ENCODE measurements at places on chromosomes 5 and 9. TPM values are rescaled to one million over a fixed set of nuclear protein-coding genes. Genes with fewer than 3 reads are reported as not detected.
A peak's percentile ranks its signal among the peaks of the same experiment; 100 is the strongest.

Gene CCL27
- total RNA-seq: not detected

Gene FLT4
- total RNA-seq: 8.6 TPM

Gene PDCD1LG2
- 0.14 TPM for total RNA-seq

Gene SLC46A2
- not detected for total RNA-seq

- DNase-seq: no peak
- no peak overlapping the region for H3K27ac ChIP-seq
- H3K27me3 ChIP-seq: no peaks in the 10 kb centered on the region
Observed at GRCh38 chr9:124284940-124285441, 27.2 kb downstream of the NEK6 start.

DNA sequence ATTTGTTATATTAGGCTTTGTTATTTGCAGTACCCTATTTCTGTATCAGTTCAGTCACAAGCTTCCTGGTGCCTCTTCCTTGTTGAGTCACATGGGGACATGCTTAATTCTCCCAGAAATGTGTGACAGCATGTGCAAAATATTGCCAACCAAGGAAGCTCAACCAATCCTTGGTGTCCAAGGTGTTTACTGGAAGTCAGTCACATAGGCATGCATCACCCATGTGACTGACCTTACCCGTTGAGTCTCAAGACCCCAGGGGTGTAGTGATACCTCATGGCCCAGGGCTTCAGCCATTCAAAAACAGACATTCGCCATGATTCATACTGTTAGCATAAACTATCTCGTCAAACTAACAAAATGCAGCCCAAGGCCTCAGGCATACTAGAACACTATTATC, 9.3 kb upstream of the ANKDD1B start:
- H3K27me3 ChIP-seq: no peaks in the 10 kb centered on the region
- no peaks in the 10 kb centered on the region for H3K36me3 ChIP-seq
- H3K27ac ChIP-seq: no peak overlapping the region

GRCh38 chr5:109611061-109611460, 78.7 kb upstream of the MAN2A1 start:
- no peaks in the 10 kb centered on the region for H3K36me3 ChIP-seq
- H3K4me1 ChIP-seq: no peaks in the 10 kb centered on the region
- H3K27ac ChIP-seq: no peak overlapping the region
- no peak for DNase-seq

GRCh38 chr5:134174841-134175839, 1.6 kb downstream of the SKP1 start:
- no peak for DNase-seq
- H3K27me3 ChIP-seq: no peaks in the 10 kb centered on the region
- peak overlapping the region; percentile 96 for H3K27ac ChIP-seq
- peak overlapping the region; percentile 61 for H3K4me3 ChIP-seq
- H3K36me3 ChIP-seq: peaks cover 2% of the 10 kb centered on the region

- H3K27me3 ChIP-seq: no peaks in the 10 kb centered on the region
- no peaks in the 10 kb centered on the region for H3K36me3 ChIP-seq
- no peak overlapping the region for H3K27ac ChIP-seq
- no peak overlapping the region for H3K4me3 ChIP-seq
- no peak for DNase-seq
Observed at GRCh38 chr9:25461416-25461815, 216.8 kb downstream of the TUSC1 start.

- no peaks in the 10 kb centered on the region for H3K27me3 ChIP-seq
- no peaks in the 10 kb centered on the region for H3K36me3 ChIP-seq
- H3K4me3 ChIP-seq: no peak overlapping the region
- H3K27ac ChIP-seq: no peak overlapping the region
- no peak for DNase-seq
- peaks cover 3% of the 10 kb centered on the region for H3K4me1 ChIP-seq
Observed at GRCh38 chr5:87311405-87312279, 44.0 kb downstream of the RASA1 start.

DNA sequence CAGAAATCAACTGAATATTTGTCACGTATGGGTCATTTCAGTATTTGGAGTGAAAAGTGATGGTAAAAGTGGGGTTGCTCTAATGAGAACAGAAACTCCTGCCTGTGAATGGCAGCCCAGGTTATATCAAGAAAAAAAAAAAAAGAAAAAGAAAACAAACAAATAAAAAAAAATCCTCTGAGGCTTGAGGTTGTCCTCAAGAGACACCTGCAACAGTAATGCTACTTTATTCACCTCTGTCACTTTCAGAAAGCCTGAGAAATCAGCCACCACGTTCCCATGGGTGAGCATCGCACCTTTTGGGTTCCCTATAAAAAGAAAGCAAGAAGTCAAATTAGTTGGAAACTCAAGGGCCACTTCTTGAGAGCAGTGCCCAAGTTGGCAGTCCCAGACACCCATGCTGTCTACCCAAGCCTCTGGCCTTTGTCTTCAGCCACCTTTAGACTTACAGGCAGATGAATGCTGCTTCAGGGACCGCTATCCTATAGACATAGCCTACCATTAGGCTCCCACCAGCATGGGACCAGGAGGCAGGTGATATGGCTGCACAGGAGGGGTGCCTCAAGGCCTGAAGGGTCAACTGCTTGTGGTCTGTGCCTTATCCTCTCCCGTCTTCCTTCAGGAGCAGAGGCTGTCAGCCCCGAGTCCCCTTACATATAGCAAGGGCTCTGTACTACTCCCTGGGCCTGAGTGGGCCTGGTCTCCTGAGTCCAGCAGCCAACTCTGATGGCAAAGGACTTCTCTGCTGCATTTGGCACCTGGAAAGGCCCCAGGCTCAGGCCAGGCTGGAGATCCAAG, 31.1 kb upstream of the MEIKIN start:
- H3K4me3 ChIP-seq: no peak overlapping the region
- H3K36me3 ChIP-seq: peaks cover 4% of the 10 kb centered on the region
- H3K27ac ChIP-seq: peak overlapping the region; percentile 83
- H3K4me1 ChIP-seq: peaks cover 39% of the 10 kb centered on the region
- no peaks in the 10 kb centered on the region for H3K27me3 ChIP-seq
- no peak for DNase-seq

GRCh38 chr9:107008011-107008410, 145.0 kb downstream of the ZNF462 start:
- no peaks in the 10 kb centered on the region for H3K36me3 ChIP-seq
- no peak overlapping the region for H3K4me3 ChIP-seq
- no peak overlapping the region for H3K27ac ChIP-seq
- no peaks in the 10 kb centered on the region for H3K27me3 ChIP-seq
- no peaks in the 10 kb centered on the region for H3K4me1 ChIP-seq

GRCh38 chr5:83527221-83527620, 55.7 kb downstream of the VCAN start:
- no peaks in the 10 kb centered on the region for H3K36me3 ChIP-seq
- no peak for DNase-seq
- no peak overlapping the region for H3K27ac ChIP-seq
- no peaks in the 10 kb centered on the region for H3K4me1 ChIP-seq
